ENCODE measurements at places on chromosomes 7 and 10.

GRCh38 chr7:75989500-75990388, 4.7 kb downstream of the TMEM120A start:
- no peak for DNase-seq

DNA sequence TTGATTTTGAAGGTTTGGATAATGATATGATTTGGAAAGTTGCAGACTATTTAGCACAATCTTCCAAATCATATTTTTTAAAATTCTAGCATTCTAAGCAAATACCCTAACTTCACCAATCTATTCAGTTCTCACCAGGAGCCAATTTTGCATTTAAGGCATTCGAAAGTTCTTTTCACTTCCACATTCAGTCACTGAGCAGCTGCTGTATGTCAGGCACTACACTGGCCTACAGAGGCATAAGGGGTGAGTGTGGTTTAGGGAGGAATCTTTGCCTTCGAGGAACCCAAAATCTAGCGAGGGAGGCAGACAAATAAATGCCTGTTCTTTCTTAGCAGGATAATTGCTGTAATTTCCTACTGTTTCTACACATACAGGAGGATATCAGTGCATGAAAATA, 10.7 kb upstream of the UCN3 start:
- no peak for DNase-seq

GRCh38 chr10:33109788-33110469, 151.9 kb upstream of the ITGB1 start:
- DNase-seq: no peak

DNA sequence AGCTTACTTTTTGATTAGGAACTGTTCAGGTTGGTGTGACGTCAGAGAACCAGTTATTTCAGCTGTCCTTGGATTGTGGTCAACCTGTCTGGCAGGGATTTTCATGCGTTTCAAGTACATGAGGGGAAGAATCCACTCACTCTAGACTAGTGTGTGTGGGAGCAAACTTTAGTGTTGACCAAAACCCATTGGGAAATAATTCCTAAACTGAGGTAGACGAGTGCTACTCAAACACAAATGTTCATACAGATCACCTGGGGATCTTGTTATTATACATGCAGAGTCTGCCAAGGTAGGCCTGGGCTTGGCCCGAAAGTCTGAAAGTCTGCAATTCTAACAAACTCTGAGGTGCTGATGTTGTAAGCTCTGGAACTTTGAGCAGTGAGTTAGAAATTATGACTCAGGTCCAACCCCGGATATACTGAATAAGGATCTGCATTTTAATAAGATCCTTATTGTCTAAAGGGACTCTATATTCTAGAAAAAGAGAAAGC, 111.1 kb upstream of the CREB5 start:
- no peak for DNase-seq

DNA sequence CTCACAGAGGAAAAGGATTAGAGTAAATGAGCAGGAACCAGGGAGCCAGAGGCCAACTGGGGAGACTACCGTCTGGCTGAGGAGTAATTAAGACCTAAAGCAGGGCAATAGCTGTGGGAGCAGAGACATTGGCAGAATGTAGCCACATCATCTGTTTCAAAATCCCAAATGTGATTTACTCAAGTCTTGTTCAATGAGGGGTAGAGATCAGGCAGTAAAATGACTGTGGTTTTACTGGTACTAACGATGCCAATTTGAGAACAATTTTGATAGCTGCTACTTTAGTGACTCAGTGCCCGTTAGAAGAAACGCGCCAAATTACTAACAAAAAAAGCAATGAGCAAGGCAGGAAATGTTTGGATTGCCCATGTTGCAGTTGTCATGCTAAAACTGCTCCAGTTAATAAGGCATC, 12.7 kb upstream of the MIOS start:
- DNase-seq: peak; percentile 91

GRCh38 chr10:100025576-100025975, 15.8 kb upstream of the DNMBP start:
- DNase-seq: no peak

DNA sequence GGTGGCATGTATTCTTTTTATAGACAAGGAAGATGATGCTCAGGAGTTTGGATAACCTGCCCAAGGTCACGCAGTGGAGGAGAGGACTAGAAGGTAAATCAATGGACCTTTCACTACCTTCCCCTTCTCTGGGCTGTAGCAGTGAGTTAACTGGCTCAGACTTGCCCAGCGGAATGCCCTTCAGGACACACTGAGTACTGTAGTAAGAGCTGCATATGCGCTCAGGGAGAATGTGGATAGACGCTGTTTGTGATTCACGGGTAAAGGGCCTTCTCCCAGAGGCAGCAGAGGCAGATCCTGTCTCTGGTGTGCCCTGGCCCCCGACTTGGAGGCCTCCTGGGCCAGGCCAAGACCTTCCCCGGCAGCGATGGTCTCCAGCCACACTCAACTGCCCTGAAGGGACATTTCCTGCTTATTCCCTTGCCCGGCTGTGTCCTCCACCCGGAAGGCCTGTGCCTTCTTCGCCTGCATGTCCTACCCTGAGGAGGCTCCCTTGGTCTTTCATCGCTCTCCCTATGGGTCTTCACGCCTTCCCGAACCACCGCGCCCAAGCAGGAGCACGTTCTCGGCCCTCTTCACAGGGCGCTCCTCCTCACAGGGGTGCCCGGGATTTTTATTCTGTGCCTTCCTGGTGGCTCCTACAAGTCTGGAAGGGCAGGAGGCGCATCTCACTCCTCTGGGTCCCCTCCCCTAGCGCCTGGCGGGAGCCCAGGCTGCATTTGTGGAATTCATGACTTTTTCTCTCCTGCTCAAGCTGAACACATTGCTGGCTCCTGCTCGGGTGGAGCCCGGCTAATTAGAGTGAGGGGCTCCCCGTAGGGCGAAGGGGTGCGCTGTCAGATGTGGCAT, 1.8 kb upstream of the IKZF1 start:
- no peak for DNase-seq

DNA sequence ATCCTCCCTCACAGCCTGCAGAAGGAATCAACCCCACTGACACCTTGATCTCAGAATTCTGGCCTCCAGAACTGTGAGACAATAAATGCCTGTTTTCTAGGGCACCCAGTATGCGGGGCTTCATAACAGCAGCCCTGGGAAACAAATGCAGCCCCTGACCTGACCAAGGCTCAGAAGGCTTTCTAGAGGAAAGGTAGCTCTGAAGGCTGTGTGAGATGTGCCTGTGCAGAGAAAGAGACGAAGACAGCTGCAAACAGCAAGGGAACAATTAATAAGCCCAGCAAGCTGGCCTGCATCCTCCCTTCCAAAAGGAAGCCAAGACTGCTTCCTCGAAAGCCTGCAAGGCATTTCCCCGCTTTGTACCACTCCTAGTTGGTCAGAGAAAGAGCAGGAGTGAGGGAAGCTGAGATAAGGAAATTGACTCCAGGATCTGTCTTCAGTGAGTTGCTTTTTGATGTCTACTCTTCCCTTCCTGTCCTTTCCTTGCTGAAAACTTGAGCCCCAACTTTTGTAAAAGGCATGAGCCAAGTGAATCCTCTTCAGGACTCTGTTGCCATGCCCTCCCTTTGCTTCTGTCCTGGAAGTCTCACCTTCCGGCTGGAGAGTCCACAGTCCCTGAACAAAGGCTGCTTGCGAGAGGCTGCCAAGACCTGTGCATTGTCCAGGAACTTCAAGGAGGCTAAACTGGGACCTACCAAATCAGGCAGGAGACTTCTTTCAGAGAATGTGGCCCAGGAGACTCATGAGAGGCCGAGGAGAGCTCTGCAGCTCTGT, 71.2 kb upstream of the ARID5B start:
- no peak for DNase-seq

DNA sequence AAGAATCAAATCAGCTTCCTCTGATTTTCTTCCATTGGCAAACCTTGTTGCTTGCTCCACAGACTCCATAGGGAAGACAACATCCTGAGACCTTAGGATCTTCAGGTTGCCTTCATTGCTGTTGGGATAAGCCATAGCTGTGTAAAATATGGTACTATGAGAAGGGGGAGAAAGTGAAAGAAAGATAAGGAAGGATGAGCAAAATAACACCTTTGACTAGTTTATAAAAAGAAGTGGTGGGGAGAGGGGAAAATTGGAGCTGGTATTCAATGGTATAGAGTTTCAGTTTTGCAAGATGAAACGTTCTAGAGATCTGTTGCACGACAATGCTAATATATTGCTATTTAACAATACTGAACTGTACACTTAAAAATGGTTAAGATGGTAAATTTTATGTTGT, 180.4 kb upstream of the PHYHIPL start:
- DNase-seq: no peak

DNA sequence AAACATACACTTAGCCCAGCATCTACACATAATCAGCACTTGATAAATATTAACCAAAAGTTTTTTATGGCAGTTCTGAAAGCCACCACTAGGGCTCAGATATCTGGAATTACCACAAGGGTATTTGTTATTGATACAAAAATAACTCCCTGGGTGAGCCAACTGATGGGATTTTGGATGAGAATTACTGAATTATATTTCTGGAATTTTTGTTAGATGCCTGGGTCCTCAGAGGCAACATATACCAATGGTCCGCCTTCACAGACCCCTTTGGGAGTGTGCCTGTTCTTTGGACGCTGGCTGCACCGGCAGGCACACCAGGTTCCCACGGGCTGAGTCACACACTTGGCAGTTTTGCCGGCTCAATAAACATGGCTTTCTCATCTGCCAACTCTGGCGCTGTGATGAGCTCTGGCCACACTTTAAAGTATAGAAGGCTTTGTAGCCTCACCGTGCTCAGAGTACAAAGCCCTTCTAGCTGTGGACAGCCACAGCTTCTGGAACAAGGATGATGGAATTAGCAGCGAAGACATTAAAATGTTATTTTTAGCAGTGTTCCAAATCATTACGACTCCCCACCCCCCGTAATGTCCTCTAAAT, 24.5 kb upstream of the EEPD1 start:
- no peak for DNase-seq

- no peak for DNase-seq
Measured at GRCh38 chr10:69467928-69468750, 16.9 kb downstream of the TSPAN15 start.

DNA sequence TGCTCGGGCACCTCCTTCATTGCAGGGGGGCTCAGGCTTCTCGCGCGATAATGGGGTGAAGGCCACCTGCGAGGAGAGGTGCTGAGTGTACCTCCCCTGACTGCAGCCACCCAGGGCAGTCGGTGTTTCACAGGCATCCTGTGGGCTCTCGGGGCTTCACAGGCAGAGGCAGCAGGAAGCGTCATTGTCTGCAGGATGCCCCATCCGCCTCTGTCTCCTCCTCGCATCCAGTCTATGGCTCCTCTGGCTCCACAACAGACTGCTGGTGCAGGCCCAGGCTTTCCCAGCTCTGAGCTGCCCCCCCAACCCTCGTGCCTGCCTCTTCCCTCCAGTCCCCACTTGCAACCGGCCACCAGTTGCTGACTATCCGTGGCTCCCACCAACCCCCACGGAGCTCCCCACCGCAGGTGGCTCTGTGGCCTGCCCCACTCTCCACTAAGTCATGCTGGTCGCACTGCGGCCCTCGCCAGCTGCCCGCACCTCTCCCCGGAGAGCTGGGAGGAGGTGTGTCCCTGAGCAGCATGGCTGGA, 36.5 kb downstream of the CAMK2B start:
- DNase-seq: peak; percentile 5

DNA sequence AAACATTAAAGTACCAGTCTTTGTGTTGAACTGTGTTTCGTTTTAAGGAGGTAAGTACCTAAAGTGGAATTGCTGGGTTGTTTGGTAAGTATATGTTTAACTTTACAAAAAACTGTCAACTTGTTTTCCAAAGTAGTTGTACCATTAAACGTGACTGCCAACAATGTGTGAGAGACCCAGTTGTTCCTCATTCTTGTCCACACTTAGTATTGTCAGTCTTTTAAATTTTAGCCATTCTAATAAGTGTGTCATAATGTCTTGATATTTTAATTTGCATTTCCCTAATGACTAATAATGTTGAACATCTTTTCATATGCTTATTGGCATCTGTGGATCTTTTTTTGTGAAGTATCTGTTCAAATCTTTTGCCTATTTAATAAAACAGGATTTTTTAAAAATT, 74.3 kb downstream of the POLL start:
- DNase-seq: no peak

GRCh38 chr10:118841881-118842605, 87.3 kb upstream of the CACUL1 start:
- peak; percentile 20 for DNase-seq

DNA sequence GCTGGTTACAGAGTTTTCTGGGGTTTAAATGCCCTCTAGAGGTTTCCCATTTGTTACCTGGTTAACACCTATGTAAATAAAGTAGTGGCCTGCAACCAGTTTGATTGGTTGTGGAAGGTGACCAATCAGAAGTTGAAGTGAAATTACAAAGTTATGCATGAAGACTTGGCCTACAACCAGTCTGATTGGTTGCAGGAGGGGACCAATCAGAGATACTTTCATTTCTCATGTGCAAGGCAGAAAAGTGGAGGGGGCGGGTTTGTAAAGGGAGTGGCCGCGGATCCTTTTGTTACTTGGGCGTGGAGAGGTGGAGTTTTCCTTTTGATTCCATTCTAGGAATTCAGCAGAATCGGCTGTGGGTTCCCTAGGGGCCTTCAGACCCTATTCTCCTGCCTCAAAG, 80.8 kb downstream of the SEC23IP start:
- DNase-seq: no peak

DNA sequence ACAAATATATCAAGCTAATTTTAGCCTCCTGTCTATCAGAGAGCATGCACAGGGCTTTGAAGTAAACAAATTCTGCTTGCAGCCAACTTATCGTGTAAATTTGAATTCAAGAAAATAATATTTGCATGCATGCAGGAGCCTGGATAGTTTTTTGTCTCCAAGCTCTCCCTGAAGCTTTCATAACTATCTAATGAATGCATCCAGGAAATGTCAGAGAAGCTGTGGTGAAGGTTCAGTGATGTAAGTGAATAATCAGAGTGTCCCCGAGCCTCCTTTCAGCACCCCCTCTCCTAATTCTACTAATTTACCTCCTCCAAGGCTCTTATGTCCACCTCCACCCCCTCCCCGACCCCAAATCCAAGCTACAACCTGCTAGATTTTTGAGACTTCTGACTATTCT, 172.0 kb upstream of the ZNF32 start:
- no peak for DNase-seq

DNA sequence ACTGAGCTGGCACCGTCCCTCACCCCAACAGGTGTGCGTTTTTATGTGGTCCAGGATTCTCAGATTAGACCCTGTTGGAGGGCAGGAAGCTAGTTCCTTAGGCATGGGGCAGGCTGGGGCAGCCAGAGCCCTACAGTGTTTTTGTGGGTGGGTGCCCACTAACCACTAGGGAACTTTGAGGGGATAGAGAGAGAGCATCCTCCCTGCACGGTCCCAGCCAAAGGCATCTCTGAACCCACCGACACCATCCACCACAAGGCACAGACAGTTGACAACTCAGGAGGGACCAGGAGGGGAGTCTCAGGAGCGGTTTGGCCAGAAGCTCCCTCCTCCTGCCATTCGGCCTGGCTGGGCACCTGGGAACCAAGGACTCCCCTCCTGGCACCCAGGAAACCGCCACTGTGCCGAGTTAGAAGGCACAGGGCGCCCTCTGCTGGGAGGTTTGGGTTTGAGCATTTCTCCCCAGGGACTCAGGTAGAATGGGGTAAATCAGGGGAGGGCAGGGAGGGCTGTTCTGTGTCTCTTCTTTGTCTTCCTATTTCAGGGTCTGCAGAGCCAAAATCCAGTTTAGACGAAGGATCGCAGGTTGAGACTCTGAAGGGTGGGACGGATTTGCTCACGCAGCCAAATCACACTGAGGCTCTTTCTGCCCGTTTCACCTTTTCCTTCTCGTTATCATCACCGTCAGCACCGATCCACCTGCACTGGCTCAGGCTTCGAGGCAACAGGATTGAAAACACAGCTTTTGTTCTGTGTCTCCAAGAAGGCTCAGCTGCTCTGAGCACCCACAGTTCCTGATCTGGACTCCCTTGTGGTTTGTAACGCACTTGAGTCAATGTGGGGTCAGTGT, 84.8 kb upstream of the COL13A1 start:
- peak; percentile 75 for DNase-seq

GRCh38 chr10:77648472-77648871, 10.9 kb upstream of the KCNMA1 start:
- DNase-seq: no peak

All from WERI-Rb-1 (cell line).